Activated naive CD4-positive, alpha-beta T cell treated with anti-CD3 and anti-CD28 coated beads, Interleukin-2, amount 50 U/mL, for 16 hours (primary cell): ENCODE measurements at places on chromosomes 5 and 9.

DNA sequence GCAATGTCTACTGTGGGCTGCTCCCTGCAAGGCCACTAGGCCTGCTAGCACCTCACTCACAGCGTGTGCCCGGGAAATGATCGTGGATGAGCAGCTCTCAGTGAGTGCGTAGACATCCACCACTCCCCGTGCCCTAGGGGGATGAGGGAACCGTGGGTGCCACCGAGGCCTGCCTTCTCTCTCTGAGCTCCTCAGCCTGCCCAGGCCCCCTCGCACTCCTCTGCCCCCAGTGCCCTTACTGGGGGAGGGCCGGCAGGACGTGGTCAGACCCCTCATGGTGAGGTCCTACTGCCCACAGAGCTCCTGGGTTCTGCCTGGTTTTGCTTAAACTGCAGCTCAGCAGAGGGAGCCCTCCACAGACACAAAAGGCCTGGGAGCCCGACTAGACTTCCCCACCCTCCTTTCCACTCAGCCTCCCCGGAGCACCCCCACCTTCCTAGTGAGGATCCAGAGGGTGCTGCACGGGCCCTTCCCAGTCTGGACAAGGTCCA, 220.0 kb downstream of the CACNA1B start:
- DNase-seq: no peak

GRCh38 chr5:61416420-61416819, 84.4 kb downstream of the ZSWIM6 start:
- no peak for DNase-seq

- no peak for DNase-seq
These were observed 19.1 kb upstream of the SH3PXD2B start for GRCh38 chr5:172473427-172473826.

DNA sequence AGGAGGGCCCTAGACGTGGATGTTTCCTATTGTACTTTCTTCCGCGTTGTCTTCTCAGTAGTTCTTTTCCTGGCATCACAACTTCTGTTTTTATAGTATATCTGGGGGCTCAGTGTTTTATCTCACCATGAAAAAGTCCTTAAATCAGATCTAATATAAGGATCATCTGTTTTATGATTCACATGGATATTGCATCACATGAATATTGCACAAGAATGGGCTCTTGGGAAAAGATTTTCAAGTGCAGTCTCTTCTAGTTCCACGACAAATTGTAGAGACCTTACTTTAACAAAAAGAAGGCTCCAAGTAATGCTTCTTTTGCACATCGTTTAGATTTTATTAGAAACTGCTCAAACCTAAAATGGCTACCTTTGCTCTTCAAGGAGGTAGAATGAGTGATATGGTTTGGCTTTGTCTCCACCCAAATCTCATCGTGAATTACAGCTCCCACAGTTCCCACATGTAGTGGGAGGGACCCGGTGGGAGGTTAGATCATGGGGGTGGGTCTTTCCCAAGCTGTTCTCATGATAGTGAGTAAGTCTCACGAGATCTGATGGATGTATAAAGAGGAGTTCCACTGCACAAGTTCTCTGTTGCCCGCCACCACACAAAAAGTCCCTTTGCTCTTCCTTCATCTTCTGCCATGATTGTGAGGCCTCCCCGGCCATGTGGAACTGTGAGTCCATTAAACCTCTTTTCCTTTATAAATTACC, 53.7 kb upstream of the FAM120A start:
- DNase-seq: no peak

DNA sequence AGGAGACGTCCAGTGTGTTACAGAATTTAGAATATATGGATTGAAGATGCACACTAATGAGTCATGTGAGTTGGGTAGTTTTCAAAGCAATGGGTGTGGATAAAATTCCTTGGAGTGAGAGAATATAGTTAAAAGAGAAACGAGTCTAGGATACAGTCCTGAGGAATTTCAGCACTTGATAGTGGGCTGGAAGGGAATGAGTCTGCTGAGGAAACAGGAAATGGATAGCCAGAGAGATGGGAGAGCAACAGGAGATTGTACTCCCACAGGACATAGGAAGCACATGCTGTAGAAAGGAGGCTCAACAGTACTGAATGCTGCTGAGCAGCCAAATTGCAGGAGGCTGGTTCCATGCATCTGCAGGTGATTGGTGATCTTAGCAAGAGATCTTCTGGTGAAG, 68.1 kb downstream of the FBN2 start:
- DNase-seq: no peak

- DNase-seq: no peak
These were observed 469.0 kb upstream of the PTGER4 start for GRCh38 chr5:40210694-40211093.

DNA sequence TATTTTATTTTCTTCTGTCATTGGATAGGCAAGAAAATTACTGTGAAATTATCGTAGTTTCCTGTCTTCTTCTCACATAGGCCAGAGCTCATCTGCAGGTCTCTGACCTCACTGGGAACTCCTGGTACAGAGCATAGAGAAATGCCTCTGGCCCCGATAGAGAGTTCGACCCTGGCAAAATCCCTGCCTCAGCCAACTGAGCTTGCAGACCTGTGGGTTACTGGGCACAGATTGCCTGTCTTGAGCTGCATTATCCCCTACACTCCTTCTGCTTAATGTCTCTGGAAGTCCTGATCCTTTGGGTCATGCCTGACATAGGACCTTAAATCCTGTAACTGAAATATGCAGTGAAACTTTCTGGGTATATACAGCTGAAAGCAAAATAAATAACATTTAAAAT, 439.3 kb upstream of the CTNND2 start:
- DNase-seq: no peak

DNA sequence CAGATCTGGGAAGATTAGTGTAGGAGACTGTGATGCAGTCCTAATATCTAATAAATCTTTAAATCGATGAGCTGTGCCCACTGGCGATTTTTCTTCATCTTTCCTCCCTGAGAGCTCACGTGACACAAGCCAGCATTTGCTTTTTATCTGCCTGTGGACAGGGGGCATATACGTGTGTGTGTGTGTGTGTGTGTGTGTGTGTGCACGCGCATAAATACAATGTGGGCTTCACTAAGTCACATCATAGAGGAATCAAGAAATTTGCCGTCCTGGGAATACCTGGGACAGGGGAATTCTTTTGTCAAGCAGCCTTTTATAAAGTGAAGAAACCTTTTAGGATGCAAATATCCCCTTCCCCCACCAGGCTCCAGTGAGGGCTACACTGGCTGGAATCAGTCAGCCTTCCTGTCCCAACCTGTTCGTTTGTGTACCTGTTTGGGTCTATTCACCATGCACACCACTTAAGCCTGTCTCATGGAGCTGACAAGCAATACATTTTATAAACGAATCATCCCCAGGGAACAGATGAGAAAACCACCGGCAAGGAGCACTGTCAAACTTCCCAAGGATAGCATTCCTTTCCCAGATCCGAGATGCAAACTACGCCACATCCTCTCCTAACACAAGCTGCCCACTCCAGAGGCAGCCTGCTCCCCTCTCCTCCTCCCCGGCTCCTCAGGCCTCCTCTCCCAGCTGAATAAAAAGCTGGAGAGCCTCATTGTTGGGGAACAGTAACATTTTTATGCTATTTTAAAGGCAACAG, 2.7 kb downstream of the EPB41L4B start:
- DNase-seq: no peak

- DNase-seq: no peak
These were observed 30.1 kb upstream of the SNX24 start for GRCh38 chr5:122815218-122815767.

DNA sequence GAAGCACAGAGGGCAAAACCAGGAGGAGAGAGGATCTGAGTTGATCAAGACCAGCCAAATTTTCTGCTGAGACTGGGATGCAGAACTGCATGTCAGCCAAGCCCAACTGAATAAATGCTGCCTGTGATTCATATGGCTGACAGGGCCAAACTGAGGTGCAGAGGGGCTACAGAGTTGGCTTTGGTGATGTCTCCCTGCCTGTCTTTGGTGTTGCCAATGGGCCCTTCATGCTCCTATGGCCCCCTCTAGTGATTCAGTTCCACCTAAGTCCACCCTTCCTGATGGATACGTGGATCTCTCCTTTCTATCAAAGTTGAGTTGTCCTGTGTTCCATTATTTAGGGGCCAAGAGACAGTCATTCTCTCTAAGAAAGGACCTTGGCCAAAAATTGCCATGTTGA, 163.6 kb upstream of the TLE4 start:
- DNase-seq: no peak

- no peak for DNase-seq
These were observed 110.8 kb downstream of the SMARCA2 start for GRCh38 chr9:2125906-2126305.

GRCh38 chr9:88664773-88665172, 129.8 kb downstream of the NXNL2 start:
- DNase-seq: no peak

DNA sequence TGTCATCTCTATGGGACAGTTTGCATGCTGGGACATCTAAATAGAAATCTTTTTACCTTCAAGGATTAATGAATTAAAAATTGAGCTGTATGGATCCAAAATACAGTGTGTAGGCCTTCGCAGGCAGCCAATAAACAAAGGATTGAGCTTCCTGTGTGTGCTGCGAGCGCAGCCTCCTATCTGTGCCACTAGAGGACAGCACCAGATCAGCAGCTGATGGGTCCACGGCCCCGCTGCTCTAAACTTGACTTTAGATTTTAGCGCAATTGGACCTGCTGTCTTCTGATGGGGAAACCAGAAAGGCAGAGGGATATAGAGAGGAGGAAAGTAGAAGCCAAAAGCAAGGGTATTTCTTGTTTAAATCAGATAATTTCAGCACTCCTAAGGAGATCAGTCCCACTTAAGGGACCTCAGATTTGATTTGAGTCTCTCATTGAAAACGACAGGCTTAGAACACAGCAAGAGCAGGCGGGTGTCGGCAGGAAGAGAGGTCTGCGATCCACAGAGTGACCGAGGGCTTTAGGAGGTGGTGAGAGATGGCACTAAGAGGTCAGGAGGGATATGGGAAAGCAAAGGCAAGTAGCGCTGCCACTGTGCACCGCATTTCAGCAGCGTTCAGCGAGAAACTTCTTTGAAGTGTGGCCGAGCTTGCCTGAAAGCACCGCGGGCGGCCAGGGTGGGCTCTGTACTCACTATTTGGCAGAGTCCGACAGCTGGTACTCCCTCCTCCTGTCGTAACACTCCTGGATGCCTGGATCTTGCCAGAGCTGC, 214.3 kb downstream of the GNA14 start:
- peak; percentile 54 for DNase-seq

- DNase-seq: no peak
These were observed 220.1 kb downstream of the MEF2C start for GRCh38 chr5:88662846-88663245.

GRCh38 chr5:16625096-16625495, 8.3 kb upstream of the RETREG1 start:
- no peak for DNase-seq

DNA sequence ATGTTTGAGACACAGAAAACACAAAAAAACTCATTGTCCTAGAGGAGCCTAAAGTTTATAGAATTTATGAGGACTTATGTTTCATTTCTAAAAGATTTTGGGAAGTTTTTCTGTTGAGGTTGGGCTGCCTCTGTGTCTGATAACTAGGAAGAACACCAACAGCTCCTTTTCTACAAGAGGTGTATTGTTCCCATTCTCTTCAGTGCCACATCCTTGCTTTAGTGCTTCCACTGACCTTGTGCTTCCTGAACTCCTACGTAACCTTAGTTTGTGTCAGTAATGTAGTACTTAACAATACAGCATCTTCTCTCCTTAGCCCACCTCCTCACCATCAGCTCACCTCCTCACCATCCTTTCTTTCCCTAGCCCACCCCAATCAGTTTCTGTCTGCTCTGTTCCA, 117.3 kb upstream of the TNC start:
- no peak for DNase-seq

DNA sequence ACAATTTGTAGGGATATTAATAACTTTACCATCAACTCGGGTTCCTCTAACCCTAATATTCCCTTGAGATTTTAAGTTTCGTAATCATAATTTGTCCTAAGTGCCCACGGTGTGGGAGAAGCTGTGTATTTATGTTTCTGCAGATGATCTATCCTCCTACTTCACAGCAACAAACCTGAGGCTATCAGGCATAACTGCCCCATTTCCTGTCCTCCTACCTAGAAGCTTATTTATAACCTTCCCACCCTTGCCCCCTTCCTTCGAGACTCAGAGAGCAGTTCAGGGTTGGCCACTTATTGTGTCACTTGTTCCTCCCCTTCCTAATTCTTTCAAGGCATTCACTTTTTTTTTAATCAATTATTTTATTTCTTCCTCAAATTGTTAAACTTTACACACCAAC, 29.6 kb upstream of the LCP2 start:
- no peak for DNase-seq

- no peak for DNase-seq
These were observed 545.3 kb downstream of the PDE4D start for GRCh38 chr5:59348189-59348588.

DNA sequence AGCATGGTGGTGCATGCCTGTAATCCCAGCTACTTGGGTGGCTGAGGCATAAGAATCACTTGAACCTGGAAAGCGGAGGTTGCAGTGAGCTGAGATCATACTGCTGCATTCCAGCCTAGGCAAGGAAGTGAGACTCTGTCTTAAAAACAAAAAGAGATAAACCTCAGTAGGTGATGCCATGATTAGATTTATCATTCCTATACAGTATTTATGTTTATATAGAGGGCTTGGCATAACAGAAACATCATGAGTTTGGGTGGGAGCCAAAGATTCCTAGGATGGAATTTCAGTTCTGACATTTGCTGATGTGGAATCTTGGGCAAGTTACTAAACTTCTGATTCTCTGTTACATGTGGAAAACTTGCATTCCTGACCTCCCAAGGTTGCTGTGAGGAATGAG, 22.3 kb downstream of the RFK start:
- no peak for DNase-seq

DNA sequence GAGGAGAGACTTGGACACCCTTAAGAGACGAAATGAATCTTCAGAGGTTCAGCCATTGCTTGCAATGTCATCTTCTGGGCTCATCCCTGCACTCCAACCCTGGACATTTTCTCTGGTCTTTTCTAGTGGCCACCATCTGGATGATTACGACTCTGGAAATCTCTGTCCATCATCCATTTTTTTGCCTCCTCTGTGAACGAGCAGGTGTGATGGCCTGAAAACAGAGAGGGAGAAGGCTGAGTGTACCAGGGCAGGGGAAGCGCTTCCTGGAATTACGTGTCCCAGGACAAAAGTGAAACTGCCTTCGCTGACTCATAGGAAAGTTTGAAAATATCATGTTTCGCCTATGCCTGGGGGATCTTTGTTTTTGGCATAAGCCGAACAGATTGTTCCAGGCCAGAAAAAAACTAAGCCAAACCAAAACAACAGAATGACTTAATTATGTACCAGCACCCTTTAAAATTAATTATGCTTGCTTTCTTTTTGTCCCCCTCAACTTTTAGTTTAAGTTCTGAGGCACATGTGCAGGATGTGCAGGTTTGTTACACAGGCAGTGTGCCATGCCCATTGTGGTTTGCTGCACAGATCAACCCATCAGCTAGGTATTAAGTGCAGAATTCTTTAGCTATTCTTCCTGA, 31.9 kb downstream of the ANKRD33B start:
- peak; percentile 39 for DNase-seq

GRCh38 chr5:147310059-147310704, 75.4 kb downstream of the STK32A start:
- no peak for DNase-seq

GRCh38 chr5:178423431-178423830, 166.8 kb downstream of the COL23A1 start:
- no peak for DNase-seq

GRCh38 chr5:80059354-80059980, 24.3 kb downstream of the THBS4 start:
- DNase-seq: no peak

GRCh38 chr5:129306725-129307124, 153.4 kb upstream of the ADAMTS19 start:
- DNase-seq: no peak
